Nephron progenitor cell (in vitro differentiated cells): ENCODE measurements at places on chromosomes 2 and 18.

GRCh38 chr2:1910592-1911246 lies 166.4 kb upstream of the PXDN start:
- DNase-seq: no peak

DNA sequence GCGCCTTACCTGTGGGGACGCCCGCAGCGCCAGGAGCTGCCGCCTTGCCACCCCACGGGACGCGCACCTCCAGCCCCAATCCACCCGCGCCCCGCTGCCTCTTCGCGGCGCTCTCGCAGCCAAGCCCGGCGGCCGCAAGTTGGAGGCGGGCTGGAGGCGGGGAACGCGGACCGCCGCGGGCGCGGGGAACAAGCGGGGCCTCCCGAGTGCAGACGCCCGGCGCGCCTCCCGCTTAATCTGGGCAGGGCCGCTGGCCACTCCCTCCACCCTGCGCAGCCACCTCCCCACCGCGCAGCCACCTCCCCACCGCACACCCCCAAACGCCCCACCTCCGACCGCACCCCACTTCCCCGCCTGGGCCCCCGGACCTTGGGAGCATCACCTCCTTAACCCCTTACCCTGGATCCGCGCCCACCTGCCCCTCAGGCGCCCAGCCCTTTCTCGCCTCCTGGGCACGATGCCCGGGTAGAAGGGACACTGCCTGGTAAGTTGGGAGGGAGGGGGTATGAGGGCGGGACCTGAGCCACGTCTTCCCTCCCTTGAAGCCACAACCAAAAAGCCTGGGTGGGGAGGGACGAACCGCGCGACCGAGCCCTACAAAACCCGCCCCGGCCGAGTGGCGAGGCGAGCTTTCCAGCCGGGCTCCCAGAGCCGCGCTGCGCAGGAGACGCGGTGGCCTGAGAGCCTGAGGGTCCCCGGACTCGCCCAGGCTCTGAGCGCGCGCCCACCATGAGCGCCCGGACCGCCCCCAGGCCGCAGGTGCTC lies at the start of the genes COL4A3 and COL4A4:
TSS of gene COL4A3 (plus strand) at position 627 of the 765 bp plus-strand sequence. CDS start at position 730, 103 bp downstream.
TSS of gene COL4A4 (minus strand) at position 208 of the 765 bp plus-strand sequence. CDS start 16,722 bp downstream, outside the sequence.
- DNase-seq: peak; percentile 63

DNA sequence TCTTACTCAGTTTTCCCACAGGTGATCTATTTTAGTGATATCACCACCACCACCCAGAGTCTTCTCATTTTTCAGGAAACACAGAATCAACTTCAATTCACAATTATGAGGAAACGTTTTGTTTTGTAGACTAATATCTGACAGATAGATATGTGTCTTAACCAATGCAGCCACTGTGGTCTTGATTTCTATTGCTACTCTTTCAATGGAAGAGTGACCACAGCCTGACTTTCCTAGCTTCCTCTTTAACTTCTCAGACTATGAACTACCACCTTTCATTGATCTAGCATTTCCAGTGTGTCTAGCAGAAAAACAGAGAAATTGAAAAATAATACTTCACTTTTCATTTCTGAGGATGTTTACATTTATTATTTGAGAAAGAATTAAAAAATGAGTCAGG lies 20.5 kb downstream of the ADAM17 start:
- no peak for DNase-seq

GRCh38 chr18:10376731-10377130 lies 77.7 kb upstream of the APCDD1 start:
- DNase-seq: no peak

DNA sequence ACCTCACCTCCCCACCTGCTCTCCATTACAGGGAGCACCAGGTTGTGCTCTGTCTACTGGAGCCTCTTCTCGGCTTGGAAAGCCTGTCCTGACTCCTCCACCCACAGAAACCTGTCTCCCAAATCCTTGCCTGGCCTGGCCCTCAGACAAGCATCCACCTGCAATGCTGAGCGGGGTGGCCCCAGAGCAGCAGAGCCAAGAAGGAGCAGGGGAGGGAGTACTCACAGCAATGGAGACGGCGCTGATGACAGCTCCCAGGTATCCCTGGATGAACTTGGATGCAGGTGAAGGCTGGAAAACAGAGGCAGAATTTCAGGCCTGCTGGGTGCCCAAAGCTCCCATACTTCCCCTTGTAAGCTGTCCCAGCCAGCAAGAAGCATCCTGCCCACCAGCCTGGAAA lies 72.8 kb downstream of the SFXN5 start:
- DNase-seq: no peak

- DNase-seq: no peak
These were observed 16.2 kb upstream of the MREG start for GRCh38 chr2:216029416-216030129.

DNA sequence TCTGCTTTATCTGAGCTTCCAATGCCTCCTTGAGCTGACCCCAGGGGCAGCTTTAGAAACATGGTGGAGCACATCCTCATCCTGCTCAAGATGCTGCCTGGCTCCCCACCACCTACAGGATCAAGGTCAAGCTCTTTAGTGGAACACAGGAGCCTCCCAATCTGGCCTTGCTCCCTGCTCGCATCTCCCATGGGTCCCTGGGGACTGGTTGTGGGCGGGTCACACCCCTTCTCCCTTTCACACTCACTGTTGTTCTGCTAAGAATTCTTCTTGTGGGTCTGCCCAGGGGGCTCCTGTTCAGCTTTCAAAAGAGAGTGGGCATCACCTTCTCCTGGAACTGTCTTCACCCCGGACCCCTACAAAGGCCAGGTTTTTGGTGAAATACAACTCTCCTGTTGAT lies 8.4 kb upstream of the NT5DC4 start:
- DNase-seq: no peak

DNA sequence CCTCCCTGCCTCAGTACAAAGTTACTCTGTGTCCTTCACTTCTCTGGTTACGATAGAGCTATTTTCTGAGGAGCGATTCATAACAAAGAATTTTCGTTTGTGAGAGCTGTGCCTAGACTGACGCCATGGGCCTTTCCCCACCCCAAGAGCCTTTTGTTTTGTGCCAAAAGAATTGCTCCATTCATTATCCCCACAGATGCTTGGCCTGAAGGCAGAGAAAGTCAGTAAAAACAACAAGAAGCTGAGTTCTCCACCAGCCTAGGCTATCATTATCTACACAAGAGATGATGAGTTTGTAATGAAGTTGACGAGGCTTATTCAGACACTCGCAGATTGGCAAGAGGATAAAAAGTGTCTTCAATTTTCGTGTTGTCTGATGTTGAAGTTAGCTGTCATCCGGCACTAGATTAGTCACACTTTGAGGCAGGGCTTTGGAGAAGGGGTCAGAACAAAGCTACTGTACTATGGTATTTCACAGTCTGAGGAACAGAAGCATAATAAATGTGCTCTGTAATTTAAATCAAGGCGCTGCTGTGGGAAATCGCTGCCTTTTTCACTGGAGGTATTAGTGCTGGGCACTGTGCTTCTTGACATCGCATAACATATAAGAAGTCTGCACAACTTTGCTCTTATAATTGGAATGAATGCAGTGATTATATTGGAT lies 278.4 kb upstream of the FIGN start:
- DNase-seq: no peak

GRCh38 chr2:77370511-77370910 lies 151.7 kb downstream of the LRRTM4 start:
- DNase-seq: no peak

DNA sequence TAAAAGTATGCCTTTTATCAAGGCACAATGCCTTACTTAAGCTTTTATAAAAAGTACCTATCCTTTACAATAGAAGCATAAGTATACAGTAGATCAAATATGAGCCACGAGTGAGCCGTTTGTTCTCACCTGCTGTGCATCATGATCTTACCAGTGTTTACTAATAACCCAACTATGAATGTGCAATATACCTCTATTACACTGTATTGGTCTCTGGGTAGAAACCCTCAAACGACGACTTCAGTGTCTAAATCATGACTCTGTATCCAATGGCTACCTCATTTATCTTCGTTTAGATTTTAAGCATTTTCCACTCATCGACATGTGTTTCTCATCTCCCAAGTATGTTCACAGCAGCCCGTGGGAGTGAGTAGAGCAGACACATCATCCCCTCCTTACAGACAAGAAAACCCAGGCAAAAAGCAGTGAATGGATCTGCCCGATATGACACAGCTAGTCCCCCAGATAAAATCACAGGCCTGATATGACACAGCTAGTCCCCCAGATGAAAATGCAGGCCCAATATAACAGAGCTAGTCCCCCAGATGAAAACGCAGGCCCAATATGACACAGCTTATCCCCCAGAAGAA lies 279.8 kb downstream of the TNS1 start:
- no peak for DNase-seq

DNA sequence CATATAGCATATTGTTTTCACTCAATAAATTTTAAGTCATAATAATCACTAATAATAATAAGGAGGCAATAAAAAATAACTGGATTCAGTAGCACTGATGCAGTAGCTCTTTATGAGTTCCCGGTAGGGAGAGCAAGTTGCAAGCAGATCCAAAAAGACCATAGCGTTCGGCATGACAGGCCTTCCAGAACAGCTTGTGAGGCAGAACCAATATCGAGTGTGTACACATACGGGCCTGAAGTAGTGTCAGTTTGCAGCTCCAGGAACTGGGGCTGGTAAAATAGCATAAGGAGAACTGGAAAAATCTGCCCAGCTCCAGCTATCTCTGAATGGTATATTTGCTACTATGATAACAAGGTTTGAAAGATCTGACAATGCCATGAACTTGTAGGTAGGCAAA lies 1607.8 kb upstream of the PIK3C3 start:
- DNase-seq: no peak

- DNase-seq: no peak
These were observed 166.7 kb upstream of the ZEB2 start for GRCh38 chr2:144686518-144687215.

DNA sequence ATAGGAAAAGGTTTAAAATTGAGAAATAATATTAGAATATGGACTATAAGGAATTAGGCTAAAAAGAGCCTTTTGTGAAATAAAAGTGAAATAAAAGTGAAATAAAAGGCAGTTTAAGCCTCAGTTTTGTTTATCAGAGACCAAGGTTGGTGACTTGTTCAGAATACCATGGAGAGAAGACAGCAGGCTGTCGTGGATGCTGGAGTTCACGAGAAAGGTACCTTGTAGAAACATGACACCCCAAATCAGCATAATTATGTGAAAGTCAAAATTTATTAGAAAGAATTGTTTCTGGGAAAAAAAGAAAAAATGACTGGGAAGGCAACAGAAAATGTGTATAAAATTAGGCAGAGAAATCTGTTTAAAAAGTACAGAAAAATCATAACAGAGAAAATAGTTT lies 46.5 kb upstream of the SPAG16 start:
- DNase-seq: no peak

- DNase-seq: peak; percentile 6
These were observed 925.5 kb downstream of the SLC4A3 start for GRCh38 chr2:220552790-220553535.

DNA sequence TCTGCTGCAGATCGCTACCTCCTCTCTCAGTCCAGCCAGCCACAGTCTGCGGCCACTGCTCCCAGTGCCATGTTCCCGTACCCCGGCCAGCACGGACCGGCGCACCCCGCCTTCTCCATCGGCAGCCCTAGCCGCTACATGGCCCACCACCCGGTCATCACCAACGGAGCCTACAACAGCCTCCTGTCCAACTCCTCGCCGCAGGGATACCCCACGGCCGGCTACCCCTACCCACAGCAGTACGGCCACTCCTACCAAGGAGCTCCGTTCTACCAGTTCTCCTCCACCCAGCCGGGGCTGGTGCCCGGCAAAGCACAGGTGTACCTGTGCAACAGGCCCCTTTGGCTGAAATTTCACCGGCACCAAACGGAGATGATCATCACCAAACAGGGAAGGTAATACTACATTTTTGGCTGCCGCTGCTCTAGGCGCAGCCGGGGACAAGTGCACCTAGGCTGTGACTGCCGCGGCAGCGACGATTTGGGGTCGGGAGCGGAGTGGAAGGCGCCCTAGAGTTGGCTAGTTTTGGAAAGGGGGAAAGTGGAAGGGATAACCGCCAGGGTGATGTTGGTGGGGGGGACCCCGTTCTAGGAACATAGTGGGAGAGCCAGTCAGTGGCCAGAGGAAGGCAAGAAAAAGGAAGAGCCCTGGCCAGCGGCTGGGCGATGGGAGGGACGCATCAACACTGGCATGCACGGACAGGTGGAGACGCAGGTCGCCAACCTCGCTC lies 776 bp downstream of the TBR1 start:
- DNase-seq: peak; percentile 32

- no peak for DNase-seq
These were observed 494.2 kb downstream of the TSN start for GRCh38 chr2:122249673-122250072.

GRCh38 chr2:99936065-99936464 lies 206.3 kb downstream of the AFF3 start:
- no peak for DNase-seq

GRCh38 chr2:205687641-205687956 lies 5.3 kb downstream of the NRP2 start:
- DNase-seq: no peak

GRCh38 chr18:596288-596881 lies 403 bp upstream of the CLUL1 start:
- peak; percentile 81 for DNase-seq

DNA sequence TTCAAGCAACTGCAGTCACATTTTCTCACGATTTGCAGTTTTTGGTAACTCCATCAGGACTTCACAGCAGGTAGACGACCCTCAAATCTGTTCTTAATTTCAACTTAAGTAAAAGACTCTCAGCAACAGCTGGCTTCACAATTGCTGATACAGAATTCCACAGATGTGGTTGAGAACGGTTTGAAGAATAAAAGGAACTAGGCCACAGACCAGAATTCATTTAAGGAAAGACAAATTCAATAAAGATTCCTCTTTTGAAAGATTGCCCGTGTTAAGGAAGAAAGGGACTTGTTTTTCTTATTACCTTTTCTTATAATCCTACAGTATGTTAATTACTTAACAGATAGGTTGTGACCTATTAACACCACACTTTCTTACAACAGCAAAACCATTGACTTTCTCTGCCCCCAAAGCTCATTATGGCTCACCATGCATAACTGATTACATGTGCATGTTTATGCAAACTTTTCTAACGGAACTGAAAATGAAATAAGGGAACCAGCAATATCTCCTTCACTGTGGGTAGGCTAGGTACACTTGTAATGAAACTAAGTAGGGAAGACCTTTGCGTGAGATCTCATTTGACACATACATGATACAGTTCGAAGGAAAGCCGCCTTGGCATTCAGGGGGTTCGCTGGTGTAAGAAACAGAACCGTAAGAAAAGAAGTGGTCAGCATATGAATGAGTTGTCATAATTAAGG lies 4.7 kb upstream of the ZNF516 start:
- no peak for DNase-seq

DNA sequence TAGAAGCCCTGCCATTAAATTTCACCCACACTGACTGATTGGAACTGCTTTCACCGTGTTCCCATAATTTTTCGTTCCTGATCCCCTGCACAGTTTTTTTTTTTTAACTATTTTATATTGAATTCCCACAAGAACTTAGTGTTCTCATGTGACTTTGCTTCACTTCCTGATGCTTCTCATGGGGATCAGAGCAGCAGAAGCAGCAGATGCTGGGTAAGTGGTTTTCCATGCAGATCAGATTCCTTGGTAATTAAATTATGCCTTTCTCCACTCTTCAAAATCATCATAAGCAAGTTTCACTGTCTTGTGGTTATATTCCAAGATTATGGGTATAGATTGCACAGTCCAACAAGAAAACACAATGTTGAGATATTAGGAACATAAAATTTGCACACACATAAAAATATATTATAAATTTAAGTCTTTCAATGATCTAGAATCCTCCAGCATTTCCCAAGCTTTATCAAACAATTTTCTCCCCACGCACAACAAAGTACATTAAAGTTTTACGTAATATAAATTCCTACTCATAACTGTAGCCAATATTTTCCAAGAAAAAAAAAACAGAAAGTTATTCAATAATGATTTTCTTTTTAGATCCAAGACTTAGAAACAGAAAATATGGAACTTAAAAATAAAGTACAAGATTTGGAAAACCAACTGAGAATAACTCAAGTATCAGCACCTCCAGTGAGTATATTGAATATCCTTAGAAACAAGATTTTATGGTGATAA lies 277.9 kb downstream of the GULP1 start:
- DNase-seq: no peak

- DNase-seq: no peak
These were observed 127.3 kb downstream of the MSH2 start for GRCh38 chr2:47530105-47530760.
